ENCODE measurements at places on chromosomes 3 and 15.

DNA sequence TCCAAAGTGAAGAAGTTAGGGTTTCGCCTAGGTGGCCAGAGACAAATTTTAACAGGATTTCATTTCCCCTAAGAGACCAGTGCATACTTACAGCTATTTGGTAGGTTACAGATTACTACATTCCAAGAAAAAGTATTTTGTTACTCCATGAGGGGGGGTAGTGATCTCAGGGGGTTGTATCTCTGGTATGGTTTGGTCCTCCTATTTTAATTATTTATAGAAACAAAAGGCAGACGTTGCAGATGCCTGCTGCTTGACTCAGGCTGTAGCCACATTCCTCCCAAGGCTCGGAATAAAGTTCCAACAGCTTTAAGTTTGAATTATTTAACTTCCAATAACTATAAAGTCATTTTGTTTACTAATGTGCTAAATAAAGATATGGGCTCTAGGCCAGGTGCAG lies 1.3 kb upstream of the TRIM59 start:
- DNase-seq, result no peak

GRCh38 chr3:47227678-47228077 lies 54.9 kb downstream of the KIF9 start:
- DNase-seq, result peak; percentile 6

DNA sequence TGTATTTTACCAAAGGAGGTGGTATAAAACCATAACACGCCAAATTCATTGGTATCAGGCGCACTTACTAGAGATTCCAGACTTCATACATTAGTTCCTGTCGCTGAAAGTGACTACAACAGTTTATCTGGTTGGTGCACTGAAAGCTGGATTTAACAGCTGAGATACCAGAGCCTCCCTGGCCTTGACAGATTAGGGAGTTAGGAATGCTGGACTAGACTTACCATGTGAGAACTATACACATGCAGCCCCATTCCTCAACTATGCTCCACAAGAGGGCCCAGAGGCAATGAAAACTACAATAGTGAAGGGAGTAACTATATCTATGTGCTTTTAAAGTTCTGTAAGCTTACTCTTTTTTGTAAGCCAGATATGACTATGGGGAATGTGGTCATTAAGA lies 174.4 kb downstream of the STAG1 start:
- no peak for DNase-seq

DNA sequence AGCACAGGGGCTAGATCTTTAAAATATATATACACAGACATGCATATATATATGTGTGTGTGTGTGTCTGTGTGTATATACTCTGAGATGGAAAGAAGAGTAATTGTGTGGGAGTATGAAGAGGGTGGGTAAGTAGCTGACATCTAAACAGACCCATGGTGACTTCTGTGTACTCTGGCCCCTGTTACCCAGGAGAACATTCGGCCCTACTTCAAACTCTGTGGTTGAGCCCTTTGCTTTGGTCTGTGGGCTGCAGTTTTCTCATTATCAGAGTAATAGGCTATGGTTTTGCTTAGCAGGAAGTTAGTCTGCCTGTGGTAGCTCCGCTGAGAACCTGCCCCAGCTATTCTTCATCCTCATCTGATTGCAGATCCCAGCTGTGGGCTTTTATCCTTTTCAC lies 141.4 kb downstream of the RBPMS2 start:
- DNase-seq, result no peak

Data from hippocampal formation (tissue), 2 donors.